ENCODE measurements at places on chromosomes 2 and 18. TPM values are rescaled to one million over a fixed set of nuclear protein-coding genes. Genes with fewer than 3 reads are reported as not detected.

VWC2L gene
- polyA plus RNA-seq, result 0.06 TPM

WDFY1 gene
- 60.0 TPM for polyA plus RNA-seq

CD8B2 gene
- polyA plus RNA-seq, result 0.37 TPM

HOXD13 gene
- polyA plus RNA-seq, result not detected

ANKRD30BL gene
- 0.84 TPM for polyA plus RNA-seq

GPAT2 gene
- polyA plus RNA-seq, result 1.2 TPM

CNTNAP5 gene
- polyA plus RNA-seq, result 0.01 TPM

NEU2 gene
- polyA plus RNA-seq, result not detected

PROKR1 gene
- polyA plus RNA-seq, result 0.08 TPM

TGFA gene
- 0.67 TPM for polyA plus RNA-seq

SERPINB11 gene
- polyA plus RNA-seq, result not detected

TEKT4 gene
- polyA plus RNA-seq, result 2.8 TPM

TSPYL6 gene
- polyA plus RNA-seq, result 0.05 TPM

ALKAL2 gene
- polyA plus RNA-seq, result 9.1 TPM

Data from right lung (tissue), 10 donors.